M059J (cell line): ENCODE measurements at places on chromosomes 4 and X. TPM values are rescaled to one million over a fixed set of nuclear protein-coding genes. Genes with fewer than 3 reads are reported as not detected.

GRCh38 chr4:153137677-153138630 lies 66.3 kb upstream of the TRIM2 start:
- DNase-seq, result no peak

DNA sequence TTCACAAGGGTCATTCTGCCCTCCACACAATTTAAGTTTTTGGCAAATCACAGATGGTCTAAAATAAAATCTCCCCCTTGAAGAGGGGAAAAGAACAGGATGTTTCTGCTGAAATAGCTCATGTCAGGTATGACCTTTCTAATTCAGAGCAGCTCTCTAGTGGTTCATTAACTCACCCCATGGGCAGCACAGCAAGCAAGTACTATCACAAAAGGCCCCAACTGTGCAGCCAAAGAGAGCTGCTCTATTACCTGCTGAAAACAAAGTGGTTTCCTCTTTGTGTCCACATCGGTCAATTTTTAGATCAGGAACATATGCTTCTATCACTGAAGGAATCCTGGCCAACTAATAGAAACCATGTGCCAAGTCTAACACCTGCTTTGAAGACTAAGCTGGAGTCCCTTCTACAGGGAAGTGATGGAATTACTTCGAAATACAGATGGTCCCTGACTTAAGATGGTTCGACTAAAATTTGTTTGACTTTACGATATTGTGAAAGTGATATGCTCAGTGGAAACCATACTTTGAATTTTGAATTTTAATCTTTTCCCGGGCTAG lies 164.3 kb downstream of the ENOX2 start:
- DNase-seq, result no peak

DNA sequence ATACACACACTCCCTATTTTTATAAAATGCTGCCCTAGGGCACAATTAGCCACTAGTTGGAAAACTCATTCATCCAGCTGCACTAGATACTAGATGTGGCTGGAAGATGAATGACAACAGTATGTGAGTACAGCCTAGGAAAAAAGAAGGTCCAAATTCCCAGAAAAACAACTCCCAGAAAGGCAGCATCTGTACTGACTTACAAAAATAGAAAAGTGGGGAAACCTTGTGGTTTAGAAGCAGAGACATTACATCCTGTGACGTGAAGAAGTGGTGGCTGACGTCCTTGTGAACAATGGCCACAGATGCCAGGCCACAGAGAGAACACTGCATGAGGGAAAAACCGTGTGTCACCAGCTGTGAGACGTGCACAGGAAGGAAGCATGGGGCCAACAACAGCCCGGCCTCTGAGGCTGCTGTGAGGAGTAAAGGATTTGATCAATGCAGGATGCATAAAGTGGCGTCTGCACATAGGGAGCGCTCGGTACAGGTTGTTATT lies 81.2 kb downstream of the SPRY1 start:
- DNase-seq, result peak; percentile 21

DNA sequence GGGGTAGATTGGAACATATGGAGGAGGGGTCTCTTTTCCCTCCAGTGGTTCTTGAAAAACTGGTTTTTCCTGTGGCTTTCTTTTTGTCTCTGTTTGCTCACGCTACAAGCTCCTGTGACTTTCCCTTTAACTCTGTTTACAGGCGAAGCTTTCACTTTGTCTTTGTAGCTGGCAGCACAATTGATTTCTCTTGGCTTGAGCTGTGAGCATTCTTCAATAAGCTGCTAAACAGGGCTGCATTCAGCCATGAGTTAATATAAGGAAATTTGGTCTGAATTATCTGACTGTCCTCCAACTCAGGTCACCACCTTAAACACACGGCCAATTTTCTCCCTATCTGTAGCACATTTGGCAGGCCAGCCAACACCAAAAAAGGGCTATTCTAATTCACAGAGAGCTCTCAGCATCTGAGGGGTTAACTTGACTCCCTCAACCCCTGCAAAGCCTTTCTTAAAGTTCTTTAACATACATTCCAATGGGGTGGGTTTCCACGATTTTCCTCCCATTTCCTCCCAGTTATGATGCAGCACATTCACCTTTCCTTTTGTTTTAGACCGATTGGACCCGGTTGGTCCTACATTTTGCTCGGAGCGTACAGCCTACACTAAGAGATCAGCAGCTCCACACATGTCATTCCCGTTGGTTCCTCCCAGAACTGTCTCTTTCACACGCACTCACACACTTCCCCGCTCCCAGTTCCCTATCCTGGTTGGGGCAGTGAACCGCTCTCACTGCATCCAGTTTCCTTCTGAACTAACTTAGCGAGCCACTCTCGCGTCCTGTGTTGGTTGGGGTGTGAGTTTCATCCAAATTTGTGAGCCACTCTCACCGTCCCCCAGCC lies 45.4 kb downstream of the UGT2A3 start:
- no peak for DNase-seq

DNA sequence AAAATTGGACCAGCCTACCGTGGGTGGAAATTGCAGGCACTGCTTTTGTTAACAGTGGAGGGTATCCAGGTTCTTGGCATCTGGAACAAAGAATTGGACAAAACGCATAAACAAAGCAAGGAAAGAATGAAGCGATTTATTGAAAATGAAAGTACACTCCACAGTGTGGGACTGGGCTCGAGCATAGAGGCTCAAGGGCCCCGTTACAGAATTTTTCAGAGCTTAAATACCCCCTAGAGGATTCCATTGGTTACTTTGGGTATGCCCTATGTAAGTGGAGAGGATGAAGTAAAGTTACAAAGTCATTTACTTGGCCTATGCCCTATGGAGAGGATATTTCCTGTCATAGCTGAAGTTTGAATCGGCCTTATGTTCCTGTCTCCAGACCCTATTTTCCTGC lies 85.3 kb downstream of the GLUD2 start:
- no peak for DNase-seq

PF4V1 gene
- not detected in 2 replicates for total RNA-seq

HEPH gene
- total RNA-seq, result 0.10 TPM in 1 of 2 replicates, not detected in the other
